ENCODE measurements at places on chromosomes 16 and 17.

DNA sequence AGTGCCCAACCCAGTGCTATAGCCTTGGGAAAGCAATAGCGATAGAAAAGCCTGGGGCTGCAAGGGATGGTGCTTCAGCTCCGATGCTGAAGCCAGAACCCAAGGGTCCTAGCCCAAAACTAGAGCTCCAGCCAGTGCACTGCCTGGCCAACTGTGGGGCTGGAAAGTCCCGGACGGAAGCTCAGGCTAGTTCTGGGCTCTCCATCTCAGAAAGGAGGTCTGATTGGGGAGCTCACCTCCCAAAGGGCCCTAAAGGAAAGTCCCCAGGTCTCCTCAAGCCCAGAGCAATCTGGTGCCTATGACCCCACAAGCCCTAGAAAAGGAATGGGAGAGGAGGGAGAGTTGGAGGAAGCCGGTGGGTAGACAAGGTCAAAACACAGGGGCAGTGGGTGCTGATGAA, 2.0 kb upstream of the ABCC3 start:
- no peak for DNase-seq

DNA sequence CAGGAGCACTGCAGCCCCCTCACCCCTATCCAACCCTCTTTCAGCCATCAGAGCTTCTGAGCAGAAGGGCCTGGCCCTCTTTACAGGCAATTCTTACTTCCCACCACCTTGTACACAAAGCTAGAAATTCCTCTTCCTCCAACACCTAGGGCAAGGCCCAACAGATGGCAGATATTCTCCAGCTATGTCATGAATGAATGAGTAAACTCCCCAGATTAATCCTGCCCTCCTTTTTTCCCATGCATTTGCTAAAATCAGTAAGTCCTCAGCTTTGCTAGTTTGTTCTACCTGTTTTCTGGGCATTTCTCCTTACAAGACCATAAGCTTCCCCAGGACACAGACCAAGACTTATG, 20.4 kb upstream of the MRPS23 start:
- DNase-seq, result no peak

- DNase-seq, result no peak
Measured at GRCh38 chr17:16282522-16282921, 65.5 kb downstream of the PIGL start.

DNA sequence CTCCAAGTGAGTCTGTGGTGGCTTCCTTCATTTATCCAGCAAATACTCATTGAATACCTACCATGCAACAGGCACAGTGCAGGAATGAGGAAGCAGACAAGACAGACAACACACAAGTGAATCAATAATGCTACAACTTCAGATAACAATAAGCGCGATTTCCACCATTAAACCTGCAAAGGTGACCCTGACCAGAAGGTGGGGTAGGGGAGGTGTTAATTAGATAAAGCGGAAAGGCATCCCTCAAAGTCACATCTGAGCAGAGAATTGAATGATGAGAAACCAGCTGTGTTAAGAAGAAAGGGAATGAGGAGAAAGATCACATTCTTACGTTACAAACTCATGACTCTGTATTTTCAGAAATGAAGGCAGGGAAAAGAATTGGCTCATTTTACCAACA, 26.3 kb downstream of the ZZEF1 start:
- DNase-seq, result no peak

DNA sequence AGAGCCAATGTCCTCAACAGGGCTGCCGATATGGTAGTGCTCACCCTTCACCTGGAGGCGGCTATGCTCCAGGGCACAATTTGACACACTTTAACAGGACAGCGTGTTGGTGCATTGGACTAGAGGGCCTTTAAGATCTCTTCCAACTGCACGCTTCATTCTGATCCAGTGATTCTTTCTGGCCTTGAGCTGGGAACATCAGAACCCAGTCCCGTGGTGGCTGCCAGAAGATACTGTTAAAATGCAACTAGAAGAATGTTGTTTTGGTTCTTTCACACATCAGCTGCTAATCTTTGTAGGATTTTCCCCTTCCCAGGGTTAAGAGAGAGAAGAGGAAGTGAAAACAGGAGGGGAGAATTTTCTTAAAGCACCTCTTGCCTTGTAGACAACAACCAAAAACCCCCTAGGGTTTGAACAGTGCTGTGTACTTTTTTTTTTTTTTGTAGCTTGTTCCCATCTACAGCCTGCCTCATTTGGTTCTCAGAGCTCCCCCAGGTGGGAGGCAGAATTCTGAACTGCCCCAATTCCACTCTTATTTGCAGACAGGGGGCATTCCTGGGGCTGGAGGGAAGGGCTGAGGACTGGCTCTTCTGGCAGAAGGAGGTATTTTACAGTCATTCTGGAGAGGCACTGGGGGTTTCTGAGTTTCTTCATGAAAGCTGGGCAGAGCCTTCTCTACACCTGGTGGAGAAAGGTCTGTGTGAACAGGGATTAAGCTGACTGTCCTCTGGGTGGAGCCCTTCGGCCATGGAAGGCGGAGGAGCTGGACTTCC, 32.4 kb downstream of the SMARCE1 start:
- DNase-seq, result peak; percentile 43

DNA sequence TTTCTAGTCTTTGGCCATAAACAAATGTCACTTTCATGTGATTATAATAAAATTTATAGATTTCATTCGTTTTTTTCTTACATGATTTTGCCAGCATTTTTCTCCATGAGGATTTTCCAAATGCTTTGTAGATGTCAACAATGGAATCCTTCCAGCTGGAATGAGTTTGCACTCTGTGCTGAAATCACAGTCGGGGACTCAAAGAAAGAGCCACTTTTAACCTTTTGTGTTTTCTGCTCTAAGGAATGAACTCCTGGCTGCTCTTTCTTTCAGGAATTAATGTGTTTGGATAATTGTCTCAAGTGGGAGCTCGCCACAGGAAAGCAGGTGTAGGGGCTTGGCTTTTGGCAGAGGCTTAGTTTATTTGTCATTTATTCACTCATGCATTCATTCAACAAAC, 372.3 kb upstream of the SALL1 start:
- no peak for DNase-seq

DNA sequence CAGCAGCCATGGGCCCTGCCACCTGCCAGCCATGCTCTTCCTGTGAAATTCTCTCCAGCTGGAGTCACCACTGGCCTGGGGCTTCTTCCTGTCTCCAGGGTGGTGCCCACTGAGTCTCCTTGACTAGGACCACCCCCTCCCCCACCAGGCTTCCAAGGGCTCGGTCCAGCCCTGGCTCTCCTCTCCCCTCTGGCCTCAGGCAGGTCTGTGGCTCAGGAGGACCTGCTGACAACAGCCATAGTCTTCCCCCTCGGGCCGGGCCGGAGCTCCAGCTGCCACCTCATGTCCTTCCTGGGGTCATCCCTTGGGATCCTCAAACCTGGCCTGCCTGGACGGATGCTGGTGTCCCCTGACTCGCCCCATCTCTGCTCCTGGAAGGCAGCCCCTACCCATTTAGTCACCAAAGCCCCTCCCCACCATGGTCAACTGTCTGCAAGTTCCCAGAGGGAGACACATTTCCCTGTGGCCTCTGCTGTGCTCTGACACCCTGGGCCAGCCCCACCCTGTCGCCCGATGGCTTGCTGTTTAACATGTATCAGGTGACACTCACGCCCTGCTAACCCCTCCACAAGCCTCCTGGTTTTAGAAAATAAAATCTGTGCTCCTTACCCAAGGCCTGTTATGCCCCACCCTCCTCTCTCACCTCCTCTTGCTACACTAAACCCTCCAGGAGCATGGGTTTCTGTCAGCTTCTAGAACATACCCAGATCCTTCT, 186.2 kb downstream of the RBFOX3 start:
- no peak for DNase-seq

- DNase-seq, result no peak
Measured at GRCh38 chr17:50292465-50292864, 18.2 kb downstream of the TMEM92 start.

DNA sequence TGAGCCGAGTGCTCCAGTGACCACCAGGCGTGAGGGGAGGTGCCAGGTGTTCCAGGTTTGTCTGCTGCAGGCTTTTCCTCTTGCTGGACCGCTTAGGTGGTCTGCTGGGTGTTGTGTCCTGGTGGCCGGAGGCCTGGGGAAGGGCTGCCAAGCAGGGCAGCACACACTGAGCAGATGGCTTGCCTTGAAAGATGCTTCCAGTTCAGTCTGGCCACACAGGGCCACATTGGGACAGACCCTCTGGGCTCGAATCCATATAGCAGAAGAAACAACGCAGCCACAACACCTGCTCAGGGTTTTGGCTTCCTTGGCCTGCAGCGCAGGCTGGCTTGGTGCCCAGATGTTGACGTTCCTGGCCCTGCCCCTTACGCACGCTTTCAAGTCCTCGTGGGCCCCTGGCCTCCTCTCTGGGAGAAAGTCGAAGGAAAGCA, 24.8 kb downstream of the GINS2 start:
- no peak for DNase-seq

GRCh38 chr17:33680472-33680871, 387.4 kb upstream of the ASIC2 start:
- no peak for DNase-seq

DNA sequence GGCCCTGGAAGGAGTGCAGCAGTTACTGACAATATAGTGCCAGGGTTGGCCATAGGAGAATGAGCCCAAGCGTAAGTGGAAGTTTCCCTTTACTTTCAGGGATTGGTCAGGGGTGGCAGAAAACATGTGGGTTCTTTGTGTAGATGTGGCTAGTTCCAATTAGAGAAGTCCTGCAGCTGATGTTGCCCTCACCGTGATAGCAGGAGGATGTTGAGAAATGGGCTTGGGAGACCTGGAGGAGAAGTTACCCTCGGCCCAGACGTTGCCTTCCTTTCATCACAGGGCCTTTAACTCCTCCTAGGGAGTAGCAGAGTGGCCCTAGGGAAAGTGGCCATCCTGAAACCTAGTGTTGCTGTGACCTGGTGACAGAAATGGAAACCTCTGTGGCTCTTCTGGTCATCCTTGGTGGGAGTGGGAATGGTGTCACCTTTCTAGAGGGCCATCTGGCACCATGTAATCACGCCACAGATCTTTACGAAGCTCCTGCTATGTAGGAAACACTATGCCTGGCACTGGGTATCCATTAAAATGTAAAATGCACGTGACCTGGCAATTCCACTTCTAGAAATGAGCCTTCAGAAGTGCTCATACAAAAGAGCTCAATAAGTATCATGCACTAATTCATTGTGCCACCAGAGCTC, 6.7 kb downstream of the TMEM92 start:
- no peak for DNase-seq

DNA sequence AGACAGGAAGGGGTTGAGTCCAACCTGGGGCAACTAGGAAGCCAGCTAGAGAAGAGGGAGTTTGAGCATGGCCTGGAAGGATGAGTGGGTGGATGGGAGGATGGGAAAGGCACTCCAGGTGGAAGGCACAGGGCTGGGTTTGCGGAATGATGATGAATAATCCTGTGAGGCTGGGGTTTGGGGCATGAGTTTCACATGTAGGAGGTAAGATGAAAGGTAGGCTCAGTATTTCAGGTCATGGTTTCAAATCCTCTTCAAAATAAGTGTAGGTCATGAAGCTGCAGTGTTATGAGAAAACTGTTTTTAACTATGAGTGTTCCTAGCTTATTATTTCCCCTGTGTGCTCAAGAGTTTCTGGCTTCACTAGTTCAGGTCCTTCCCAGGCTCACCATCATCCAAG, 130.3 kb downstream of the SKAP1 start:
- no peak for DNase-seq

GRCh38 chr16:30761427-30761927, 385 bp downstream of the CFAP119 start:
- peak; percentile 67 for DNase-seq

GRCh38 chr16:67782567-67783352, 23.6 kb downstream of the RANBP10 start:
- no peak for DNase-seq

- DNase-seq, result no peak
Measured at GRCh38 chr16:995783-996182, 14.2 kb downstream of the SOX8 start.

DNA sequence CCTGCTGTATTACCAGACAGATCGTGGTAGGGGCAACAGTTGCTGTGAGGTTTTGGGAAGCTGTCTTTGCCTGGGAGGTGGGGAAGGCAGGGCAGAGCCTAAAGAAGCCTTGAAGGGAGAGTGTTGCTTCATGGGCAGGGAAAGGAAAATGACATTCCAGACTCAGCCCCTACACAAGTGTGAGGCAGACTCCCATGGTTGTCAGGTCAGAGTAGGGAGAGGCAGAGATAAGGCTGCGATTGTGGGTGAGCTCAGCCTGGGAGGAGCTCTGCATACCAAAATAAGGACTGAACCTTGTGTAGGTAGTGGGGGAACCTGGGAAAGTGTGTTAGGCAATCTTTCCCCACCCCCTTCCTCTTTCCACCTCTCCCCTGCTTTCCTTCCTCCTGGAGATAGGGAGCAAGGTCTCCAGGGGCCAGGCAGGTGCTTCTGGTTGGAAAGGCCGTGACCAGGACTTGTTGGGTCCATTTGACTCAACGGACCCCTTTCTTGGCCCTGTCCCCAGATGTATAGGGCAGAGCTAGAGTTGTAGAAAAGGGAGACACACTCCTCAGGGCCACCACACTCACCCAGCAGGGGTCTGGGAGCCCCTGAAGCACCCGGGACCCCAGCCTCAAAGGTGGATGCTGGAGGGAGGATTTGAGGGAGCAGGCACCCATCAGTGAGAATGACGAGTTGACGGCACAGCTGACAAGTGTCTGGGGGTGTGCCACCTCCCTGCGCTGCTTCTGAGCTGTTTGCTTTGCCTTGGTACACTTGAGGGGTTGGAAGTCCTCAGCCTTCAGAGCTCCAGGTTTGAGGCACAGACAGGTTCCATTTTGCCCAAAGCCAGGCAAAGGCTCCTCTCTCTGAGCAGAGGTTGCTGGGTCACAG, 18.5 kb upstream of the TOB1 start:
- DNase-seq, result peak; percentile 35

DNA sequence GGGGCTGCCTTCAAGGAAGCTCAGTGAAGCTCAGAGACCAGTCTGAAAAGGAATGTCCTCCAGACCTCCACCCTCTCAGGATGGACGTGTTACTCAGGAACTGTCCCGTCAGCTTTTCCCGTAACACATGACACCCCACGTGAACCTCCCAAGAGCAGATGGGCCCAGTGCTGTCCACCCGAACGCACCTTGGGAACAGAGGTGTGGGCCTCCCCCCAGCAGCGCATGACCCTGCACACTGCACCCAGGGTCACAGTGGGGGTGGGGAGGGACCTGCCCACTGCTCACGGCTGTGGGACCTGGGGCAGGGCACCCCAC, 21.9 kb downstream of the SLC7A5 start:
- no peak for DNase-seq

GRCh38 chr17:19317359-19318095, 45.0 kb downstream of the B9D1 start:
- peak; percentile 42 for DNase-seq

DNA sequence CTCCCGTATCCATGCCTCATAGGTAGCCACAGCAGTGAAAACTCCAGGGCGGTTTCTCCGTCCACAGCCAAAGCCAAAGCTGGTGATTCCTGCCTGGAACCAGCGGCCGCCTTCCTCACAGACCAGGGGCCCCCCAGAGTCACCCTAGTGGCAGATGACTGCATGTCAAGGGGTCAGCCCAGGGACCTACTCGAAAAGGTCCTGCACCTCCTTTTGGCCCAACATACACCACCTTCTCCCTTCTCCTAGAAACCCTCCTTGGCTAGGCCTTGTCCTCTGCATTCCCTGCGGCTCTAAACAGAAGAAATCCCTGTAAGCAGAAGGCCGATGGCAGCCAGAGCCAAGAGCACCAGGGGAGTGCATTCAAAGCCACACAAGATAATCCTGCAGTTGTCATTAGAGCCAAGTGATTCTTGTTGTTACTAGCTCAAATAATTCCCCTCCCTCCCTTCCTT, 6.1 kb downstream of the PRSS36 start:
- DNase-seq, result no peak

GRCh38 chr16:27084307-27085028, 17.7 kb downstream of the C16orf82 start:
- DNase-seq, result no peak

Measured in KBM-7 (cell line).